ENCODE measurements at places on chromosomes 11 and 22.
A peak's percentile ranks its signal among the peaks of the same experiment; 100 is the strongest.

DNA sequence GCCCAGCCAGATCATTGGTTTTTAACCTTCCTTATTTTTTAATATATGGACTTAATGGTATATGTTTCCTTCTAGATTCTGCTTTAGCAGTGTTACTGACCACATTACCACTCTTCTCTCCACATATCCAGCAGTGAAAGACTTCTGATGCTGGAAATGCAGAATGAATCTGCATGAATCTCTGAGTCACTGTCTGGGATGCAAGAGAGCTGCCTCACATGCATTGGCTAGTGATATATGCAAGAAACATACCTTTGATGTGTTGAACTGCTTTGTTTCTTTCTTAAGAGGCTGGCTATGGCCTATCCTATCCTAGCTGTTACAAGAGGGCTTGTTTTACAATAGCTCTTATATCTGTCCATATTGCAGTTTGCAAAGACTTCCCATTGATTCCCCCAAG, 16.6 kb upstream of the AMPD3 start:
- no peak for DNase-seq

GRCh38 chr11:20277014-20277413, 86.5 kb upstream of the HTATIP2 start:
- DNase-seq: peak; percentile 43

- DNase-seq: no peak
Observed at GRCh38 chr22:30873661-30874060, 94.9 kb downstream of the MORC2 start.

DNA sequence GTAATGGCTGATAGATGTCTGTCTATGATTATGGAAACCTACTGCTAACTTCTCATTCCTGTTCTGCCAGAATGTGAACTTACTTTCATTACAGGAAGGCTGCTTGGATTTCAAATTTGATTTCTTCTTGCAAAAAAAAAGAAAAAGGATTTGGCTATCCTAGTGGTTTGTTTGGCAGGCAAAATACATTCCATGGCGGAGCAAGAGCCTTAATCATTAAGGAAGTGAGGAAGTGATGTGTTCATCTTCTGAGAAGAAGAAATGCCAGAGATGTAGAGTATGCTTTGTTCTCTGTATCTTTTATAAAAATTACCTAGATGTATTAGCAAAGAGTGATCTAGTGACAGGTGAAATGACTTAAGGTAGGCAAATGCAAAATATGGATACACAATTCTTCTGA, 356.3 kb downstream of the SOX6 start:
- no peak for DNase-seq

DNA sequence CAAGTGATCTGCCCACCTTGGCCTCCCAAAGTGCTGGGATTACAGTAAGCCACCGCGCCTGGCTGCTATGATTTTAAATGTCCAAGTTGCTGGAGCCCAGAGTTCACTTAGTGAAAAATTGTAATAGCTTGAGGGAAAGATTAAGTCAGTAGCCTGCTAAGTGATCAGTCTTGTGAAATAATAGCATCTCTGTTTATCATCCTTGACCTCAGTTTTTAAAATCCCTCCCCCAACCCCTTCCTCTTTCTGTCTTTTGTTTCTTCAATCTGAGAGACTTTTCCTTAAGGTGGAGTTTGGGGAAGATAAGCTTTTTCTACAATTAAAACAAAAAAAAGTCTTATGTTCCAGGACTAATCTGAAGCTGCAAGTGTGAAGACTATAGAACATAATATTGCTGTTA, 6.4 kb downstream of the HIPK3 start:
- no peak for DNase-seq

- no peak for DNase-seq
Observed at GRCh38 chr11:110000850-110001249, 92.3 kb upstream of the ZC3H12C start.

DNA sequence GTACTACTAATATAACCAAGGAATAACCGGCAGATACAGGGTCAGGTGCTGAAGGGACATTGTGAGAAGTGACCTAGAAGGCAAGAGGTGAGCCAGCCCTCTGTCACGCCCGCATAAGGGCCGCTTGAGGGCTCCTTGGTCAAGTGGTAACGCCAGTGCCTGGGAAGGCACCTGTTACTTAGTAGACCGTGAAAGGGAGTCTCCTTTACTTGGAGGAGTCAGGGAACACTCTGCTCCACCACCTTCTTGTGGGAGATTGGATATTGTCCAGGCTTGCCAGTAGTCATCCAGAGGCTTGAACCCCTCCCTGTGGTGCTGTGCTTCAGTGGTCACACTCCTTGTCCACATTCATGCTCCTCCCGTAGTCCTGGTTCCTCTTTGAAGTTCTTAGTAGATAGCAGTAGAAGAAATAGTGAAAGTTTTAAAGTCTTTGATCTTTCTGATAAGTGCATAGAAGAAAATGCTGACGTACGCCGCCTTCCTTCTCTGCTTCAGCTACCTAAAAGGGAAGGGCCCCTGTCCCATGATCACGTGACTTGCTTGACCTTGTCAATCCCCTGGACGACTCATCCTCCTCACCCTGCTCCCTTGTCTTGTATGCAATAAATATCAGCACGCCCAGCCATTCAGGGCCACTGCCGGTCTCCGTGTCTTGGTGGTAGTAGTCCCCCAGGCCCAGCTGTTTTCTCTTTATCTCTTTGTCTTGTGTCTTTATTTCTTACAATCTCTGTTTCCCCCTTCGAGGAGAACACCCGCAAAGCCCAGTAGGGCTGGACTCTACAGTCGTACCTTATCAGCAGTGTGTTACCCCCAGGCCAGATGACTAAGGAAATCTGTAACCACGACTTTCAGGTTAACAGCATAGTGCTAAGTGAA, 6.1 kb downstream of the NUP50 start:
- DNase-seq: no peak

DNA sequence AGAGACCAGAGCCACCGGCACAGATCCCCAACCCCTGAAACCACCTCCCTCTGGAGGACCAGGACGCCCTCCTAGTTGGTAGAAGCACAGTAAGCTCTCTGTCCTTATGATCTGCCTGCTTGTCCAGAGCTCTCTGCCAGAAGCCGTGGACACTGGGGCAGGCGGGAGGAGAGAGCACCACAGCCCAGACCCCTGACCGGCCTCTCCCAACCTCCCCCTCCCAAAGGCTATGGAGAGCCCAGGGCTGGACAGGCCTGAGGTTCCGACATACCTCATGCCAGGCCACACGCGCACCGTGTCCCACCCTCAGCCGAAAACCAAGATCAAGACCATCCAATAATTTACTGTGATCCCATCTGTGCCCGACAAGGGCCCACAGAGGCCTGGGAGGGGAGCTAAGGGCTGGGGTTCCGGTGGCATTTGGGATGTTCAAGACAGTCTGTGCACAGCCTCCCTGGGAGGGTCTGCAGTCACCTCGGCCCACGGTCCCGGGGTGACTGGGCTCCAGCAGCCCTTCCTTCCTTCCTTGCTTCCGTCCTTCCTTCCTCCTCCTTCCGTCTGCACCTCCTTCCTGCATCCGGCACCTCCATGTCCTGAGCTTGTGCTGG, 3.4 kb downstream of the HRAS start:
- no peak for DNase-seq

GRCh38 chr11:95884802-95885201, 39.1 kb downstream of the MTMR2 start:
- no peak for DNase-seq

DNA sequence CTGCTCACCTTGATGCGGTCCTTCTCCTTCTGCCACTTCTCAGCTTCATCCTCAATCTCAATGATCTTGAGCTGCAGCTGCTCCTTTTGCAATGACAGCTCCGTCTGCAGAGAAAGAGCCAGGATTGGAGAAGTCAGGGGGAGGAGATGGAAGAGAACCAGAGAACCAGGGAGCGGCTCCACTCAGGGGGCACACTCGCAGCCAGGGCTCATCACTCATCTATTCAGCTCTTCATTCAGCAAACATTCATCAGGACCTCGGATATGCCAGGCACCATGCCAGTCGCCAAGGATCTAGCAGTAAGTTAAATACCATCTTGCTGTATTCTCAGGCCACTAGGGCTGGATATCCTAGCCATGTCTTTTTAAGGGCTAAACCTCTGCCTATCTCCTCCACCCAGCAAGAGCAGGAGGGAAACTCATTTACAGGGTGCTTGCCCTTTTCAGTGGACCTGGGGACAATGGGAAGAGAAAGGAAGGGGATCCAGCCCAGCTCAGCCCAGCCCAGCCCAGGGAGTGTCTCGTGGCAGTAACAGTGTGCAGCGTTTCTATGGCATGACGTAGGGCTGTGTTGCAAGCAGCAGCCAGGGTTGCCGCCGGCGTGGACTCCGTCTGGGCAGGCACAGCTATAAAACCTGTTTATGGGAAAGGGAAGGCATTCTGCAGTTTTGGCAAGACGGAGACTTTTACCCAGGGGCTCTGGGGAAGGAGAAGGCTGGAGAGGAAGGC, 9.4 kb downstream of the TRIM29 start:
- DNase-seq: no peak

DNA sequence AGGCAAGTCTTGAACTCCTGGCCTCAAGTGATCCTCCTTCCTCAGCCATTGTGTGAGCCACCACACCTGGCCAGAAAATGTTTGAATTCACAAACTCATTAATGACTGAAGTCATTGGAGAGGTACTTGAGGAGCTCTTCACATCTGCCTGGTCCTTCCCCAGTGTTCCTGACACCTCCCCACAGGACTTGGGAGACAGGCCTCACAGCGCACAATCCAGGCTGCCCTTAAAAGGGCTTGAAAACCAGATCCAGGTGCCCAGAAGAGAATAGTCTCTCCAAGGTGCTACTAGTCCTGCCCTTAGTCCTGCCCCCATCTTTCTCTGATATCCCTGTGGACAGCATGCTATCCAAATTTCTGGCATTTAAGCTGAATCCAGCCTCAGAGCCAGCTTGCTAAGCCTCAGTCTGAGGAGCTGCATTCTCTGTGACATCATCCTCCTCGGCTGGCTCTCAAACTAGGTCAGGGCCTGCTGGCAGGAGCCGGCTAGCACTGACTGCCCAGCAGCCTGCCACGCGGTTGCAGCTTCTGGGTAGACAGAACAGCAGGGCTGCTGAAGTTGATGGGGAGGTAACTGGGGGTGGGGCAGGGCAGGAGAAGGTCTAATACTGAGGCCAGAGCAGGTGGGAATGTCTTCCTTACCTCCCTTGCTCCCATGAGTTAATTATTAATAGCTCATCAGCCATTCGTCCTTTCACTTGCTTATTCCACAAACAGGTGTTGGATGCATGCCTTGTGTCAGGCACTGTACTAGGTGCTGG, 35.3 kb upstream of the NECTIN1 start:
- DNase-seq: no peak

- no peak for DNase-seq
Observed at GRCh38 chr11:114178656-114179055, 117.5 kb upstream of the NNMT start.

- no peak for DNase-seq
Observed at GRCh38 chr11:20250644-20251247, 90.5 kb upstream of the DBX1 start.

GRCh38 chr22:44783581-44783980, 31.2 kb downstream of the ARHGAP8 start:
- DNase-seq: no peak

GRCh38 chr11:95832763-95833162, 42.5 kb downstream of the CEP57 start:
- no peak for DNase-seq

- DNase-seq: no peak
Observed at GRCh38 chr22:50087646-50088045, 2.2 kb upstream of the MOV10L1 start.

- DNase-seq: no peak
Observed at GRCh38 chr22:31866918-31867317, 77.4 kb upstream of the YWHAH start.

DNA sequence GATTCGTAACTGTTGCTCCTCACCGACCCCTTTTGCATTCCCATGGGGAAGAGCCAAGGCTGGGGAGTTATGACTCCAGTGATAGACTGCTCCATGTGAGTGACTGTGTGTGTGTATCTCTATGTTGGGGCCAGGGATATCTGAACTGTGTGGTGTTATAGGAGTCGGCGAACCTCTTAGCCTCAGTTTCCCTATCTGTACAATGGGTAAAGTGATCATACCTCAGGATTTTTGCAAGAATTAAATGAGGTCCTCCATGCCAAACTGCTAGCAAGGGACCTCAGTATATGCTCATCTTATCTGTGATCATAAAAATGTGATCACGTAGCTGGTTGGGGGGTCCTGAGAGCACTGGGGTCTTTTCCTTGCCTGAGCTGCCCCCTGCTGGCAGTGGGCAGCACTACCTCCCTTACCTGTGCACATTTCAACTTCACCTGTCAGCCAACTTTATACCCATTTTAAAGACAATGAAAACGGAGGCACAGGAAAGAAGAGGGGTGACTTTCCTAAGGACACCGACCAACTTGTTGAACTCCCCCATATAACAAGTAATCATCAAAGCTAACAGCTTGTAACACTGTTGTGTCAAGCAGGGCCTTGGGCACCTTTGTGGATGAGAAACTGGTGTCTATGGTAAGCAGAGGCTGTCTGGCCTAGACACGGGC, 1.4 kb upstream of the DPP3 start:
- DNase-seq: no peak

GRCh38 chr11:71527576-71528210, 626 bp downstream of the KRTAP5-7 start:
- DNase-seq: peak; percentile 27
